Liver (tissue), 10 donors: ENCODE measurements at places on chromosomes 16 and 17. TPM values are rescaled to one million over a fixed set of nuclear protein-coding genes. Genes with fewer than 3 reads are reported as not detected.

KCNJ16 gene
- 3.3 TPM for total RNA-seq

- no peaks in the 10 kb centered on the region for H3K36me3 ChIP-seq
- H3K27me3 ChIP-seq = no peaks in the 10 kb centered on the region
- no peak overlapping the region for H3K4me3 ChIP-seq
These were observed 9.0 kb downstream of the GGA2 start for GRCh38 chr16:23501291-23501690.

DNA sequence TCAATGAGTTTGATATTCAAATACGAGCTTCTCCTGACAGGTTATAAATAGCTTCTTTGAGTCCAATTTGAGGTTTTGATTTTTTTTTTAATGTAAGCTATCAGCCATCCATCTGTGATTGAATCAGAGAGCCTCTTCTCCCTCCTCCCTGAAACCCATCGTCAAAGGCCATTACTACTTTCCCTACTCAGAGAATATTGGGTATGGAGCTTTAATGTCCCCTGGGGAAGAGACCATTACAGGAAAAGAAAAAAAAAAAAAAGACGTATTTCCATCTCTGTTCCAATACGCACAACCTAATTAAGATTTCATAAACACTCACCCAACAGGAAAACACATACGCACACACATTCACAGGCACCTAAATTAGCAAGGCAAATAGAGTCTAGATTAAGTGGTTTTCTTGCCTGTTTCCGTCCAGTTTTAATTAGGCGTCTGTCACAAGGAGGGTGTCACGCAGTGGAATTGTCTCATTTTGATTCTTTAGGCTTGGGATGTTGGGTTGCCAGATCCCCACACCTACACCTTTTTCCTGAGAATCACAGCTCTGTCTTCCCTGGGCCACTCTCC, 194.3 kb upstream of the RPL38 start:
- peaks cover 2% of the 10 kb centered on the region for H3K27me3 ChIP-seq
- DNase-seq = no peak
- no peaks in the 10 kb centered on the region for H3K36me3 ChIP-seq
- H3K4me3 ChIP-seq = no peak overlapping the region
- H3K27ac ChIP-seq = no peak overlapping the region

- no peak overlapping the region for H3K4me3 ChIP-seq
- no peaks in the 10 kb centered on the region for H3K36me3 ChIP-seq
- H3K27ac ChIP-seq = no peak overlapping the region
- no peaks in the 10 kb centered on the region for H3K4me1 ChIP-seq
- DNase-seq = no peak
- no peaks in the 10 kb centered on the region for H3K27me3 ChIP-seq
These were observed 11.4 kb downstream of the MYH4 start for GRCh38 chr17:10457952-10458351.

DNA sequence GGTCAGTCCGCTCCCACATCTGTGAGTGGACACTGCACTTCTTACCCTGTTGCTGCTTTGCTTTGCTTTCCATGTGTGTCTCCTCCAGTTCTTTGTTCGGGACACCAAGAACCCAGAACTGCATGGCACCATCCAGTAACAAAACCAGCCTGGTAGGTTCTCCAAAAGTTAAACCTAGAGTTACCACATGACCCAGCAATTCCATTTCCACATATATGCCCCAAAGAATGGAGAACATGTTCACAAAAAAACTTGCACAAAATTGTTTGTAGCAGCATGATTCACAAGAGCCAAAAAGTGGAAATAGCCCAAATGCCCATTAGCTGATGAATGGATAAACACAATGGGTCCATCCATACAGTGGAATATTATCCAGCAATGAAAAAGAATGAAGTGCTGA, 10.3 kb upstream of the CCL22 start:
- no peak overlapping the region for H3K27ac ChIP-seq
- no peaks in the 10 kb centered on the region for H3K4me1 ChIP-seq
- DNase-seq = no peak
- H3K36me3 ChIP-seq = no peaks in the 10 kb centered on the region
- no peaks in the 10 kb centered on the region for H3K27me3 ChIP-seq

DNA sequence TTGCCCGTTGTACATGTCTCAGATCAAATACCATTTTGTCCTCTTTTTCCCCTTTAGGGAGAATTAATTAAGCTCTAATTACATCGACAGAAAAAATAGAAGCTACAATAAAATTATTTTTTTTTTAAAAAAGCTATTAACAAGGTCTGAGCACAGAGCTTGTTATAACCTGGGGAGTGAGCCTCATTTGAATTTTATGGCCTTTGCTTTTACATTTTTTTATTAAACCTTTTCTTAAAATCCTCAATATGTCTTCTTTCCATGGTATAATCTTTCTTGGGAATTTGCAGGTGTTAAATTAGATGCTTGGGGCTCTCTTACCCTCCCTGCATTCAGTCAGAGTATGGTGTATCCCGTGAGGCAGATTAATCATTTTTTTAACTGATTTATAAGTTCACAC, 212.5 kb upstream of the XYLT1 start:
- no peaks in the 10 kb centered on the region for H3K4me1 ChIP-seq
- H3K36me3 ChIP-seq = no peaks in the 10 kb centered on the region
- no peak overlapping the region for H3K4me3 ChIP-seq
- H3K27me3 ChIP-seq = no peaks in the 10 kb centered on the region
- no peak for DNase-seq
- H3K27ac ChIP-seq = no peak overlapping the region
